ENCODE measurements at places on chromosomes 16 and 17.
A peak's percentile ranks its signal among the peaks of the same experiment; 100 is the strongest.

DNA sequence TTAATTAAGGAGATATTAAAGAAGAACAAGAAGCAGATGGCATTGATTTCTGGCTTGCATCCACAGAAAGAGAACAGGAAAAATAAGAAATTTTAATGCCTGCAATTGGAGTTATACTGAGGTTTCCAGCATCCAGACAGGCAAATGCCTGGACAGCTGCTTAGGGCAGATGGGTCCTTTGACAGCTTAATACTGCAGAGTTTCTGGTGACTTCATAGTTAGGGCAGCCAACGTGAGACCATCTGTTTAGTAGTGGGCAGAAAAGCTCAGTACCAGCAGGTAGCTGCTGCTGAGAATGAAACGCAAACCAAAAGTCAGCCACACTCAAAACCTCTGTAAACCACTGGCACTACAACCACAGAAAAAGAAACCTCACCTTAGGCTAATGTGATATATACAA, 109.8 kb downstream of the CDK5R1 start:
- peak; percentile 60 for DNase-seq

DNA sequence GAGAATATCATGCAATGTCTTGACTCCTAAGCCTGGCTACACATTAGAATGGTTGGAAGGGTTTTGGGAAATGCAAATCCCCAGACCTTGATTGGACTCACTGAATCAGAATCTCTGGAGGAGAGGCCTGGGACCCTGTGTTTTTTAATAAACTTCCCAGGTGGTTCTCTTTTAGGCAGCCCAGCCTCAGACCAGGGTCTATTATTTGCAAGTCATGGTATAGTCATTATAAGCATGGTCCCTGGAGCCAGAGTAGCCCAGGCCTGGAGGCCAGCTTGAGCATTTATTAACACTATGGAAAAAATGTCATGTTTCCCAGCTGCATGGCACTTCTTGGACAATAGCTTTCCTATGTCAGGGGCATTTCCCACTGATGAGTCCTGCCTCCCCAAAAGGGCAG, 266.9 kb downstream of the NPIPA8 start:
- no peak for DNase-seq

DNA sequence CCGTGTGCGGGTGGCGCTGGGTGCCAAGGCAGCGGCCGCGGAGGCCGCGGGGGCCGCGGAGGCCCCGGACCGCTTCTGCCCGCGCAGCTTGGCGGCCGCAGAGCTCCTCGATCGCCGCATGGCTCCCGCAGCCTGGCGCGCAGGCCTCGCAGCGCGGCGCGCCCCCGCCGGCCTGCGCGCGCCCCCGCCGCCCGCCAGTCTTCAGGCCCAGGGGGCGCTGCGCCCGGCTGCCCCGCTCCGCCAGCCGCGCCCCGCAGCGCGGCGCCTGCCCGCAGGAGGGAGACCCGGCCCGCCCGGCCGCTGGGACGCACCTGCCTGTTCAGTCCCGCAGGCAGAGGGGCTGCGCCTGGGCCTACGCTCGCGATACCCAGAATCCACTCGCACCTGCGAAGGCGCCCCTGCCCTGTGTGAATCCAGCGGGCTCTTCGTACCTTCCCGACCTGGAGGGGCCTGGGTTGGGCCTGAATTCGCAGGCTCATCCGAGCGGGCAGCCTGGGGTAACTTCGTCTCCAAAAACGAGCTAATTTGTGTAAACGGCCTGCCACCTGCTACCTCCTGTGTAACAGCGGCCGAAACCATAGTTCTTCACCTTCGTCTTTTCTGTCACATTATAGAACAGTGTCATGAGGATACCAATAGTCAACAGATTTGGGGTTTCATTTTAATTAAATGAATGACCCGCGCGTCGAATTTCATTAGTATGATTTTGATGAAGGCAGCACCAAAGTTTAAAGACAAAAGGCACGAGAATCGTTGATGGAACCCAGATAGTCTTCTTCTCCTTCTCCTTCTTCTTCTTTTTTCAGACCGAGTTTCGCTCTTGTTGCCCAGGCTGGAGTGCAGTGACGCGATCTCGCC, at the start of gene CENPV:
CENPV (minus strand) TSS at position 153 of the 858 bp plus-strand sequence; CDS start at position 120, 33 bp downstream.
- DNase-seq: peak; percentile 60

GRCh38 chr17:948284-948852, 31.2 kb downstream of the NXN start:
- no peak for DNase-seq

- DNase-seq: no peak
Observed at GRCh38 chr17:2365132-2365531, 27.8 kb downstream of the SGSM2 start.

DNA sequence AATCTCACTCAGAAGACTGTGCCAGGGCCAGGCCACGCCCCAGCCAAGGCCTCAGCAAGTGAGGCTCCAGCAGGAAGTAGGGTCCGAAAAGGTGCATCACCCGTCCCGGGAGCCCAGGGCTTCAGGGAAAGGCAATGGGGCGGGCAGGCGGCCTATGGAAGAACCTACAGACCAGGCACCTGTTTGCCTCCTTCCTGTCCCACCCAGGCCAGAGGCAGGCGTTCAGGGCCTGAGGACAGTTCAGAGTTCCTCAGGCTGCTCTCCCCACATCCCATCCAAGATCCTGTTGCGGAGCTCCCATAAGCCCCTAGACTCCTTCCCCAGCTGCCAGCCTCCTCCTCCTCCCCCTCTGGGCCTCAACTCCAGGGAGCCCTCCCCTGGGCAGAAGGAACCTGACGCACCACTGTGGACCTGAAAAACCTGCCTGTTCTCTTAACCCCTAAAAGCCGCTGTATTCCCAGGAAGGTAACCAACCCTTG, 2.3 kb downstream of the CLUH start:
- no peak for DNase-seq

GRCh38 chr16:12551946-12552345, 251.7 kb downstream of the CPPED1 start:
- no peak for DNase-seq

- DNase-seq: no peak
Observed at GRCh38 chr17:80632046-80632581, 87.5 kb downstream of the RPTOR start.

DNA sequence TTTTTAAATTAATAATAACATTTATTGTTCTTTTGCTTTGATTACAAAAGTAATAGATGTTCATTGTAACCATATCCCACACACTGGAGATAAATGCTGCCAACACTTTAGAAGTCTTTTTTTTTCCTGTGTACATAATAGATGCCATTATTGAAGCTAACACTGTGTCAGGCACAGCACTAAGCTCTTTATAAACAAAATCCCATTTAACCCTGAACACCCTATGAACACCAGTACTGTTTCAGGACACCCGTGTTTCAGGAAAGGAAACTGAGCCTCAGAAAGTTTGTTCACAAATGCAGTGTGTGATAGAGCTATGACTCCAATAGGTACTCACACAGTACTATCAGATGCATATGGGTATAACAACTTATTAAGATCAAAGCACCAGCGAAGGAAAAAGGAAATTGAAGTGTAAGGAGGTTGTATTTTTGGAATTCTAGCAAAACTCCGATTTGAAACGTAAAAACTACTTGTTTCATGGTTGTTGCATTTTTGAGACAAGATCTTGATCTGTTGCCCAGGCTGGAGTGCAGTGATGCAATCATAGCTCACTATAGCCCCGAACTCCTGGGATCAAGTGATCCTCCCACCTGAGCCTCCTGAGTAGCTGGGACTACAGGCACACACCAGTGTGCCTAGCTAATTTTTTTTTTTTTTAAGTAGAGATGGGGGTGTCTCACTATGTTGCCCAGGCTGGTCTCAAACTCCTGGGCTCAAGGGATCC, 2.0 kb upstream of the KIFC3 start:
- DNase-seq: no peak

Measured in SW480 (cell line).